ENCODE measurements at places on chromosomes 5 and 9.
A peak's percentile ranks its signal among the peaks of the same experiment; 100 is the strongest.

GRCh38 chr5:42090162-42090561 is 165.1 kb downstream of the FBXO4 start:
- no peak for DNase-seq

- no peak for DNase-seq
These were observed 482 bp downstream of the CD14 start for GRCh38 chr5:140632366-140633020.

- no peak for DNase-seq
These were observed 123.9 kb upstream of the ABCA1 start for GRCh38 chr9:105051897-105052296.

DNA sequence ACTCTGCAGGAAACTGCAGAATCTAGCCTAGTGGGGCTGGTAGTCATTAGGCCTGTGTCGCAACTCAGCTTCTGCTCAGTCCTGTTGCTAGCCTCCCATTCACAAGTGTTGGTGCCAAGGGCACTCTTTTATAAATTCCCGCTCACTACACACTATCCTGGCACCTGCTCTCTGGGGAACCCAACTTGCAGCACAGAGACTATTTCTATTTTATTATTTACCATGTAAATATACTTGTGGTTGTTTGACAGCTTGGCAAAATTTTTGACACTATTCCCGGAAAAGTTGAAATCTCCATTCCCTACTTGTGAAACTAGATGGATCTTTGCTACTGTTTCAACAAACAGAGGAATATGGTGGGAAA is 20.4 kb upstream of the SMC2 start:
- DNase-seq: no peak

- no peak for DNase-seq
These were observed 338.0 kb downstream of the ACTL7B start for GRCh38 chr9:108517651-108518365.

GRCh38 chr5:35141739-35142138 is 88.5 kb downstream of the PRLR start:
- no peak for DNase-seq

GRCh38 chr9:70222354-70222753 is 36.4 kb upstream of the SMC5 start:
- DNase-seq: no peak

- DNase-seq: no peak
These were observed 125.9 kb upstream of the SARDH start for GRCh38 chr9:133864011-133864410.

DNA sequence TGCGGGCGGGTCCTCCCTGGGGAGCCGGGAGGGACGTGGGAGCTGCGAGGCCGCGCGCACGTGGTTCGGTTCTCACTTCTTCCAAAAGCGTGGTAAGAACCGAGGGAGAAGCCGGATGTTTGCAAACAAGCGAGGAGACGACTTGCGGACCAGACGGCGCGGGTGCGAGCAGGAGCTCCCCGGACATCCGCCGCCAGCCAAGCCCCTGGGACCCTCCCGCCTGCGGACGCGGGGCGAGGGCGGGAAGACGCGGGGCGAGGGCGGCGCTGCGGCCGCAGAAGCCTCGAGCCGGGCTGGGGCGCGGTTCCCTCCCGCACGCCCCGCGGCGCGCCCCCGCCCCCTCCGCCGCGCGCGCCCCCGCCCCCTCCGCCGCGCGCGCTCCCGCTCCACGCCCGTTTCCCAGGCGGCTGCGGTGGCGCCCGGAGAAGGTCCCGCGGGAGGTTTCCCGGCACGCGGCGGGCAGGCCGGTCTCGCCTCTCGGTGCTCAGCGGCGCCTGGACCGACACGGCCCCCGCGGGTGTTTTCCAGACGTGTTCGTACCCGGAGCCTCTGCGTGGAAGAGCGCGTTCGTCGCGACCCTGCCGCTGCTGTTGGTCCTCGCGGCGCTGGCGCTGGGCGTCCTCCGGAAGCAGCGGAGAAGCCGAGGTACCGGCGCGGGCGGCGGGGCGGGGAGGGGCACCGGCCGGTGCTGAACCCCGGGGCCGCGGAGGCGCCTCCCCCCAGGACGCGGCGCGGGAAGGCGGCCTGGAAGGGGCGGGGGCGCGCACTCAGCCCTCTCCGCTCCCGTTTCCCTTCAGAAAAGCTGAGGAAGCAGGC is 12.8 kb downstream of the BTNL9 start:
- no peak for DNase-seq

DNA sequence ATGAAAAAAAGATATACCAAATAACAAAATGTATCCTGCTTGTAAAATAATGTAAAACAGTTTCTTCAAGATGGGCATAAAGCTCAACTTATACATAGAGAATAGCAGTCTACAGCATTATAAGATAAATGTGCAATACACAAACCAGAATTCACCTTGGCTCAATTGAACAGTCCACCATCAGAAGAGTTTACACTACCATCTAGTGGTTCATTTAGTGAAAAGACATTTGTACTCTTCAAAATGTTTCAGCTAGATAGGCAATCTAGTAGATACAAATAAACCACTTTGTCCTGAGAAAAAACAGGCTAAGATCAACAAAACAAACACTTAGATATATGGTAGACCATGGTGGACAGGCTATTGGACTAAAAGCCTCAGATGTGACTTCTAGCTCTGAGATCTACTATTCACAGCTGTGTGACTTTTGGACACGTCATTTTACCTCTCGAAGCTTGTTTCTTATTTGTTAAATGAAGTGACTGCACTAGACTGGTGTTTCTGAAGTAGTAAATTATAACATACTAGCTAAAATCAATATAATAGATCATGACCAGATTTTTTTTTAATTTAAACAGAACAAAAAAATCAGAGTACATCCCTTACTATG is 22.1 kb upstream of the TPD52L3 start:
- peak; percentile 10 for DNase-seq

DNA sequence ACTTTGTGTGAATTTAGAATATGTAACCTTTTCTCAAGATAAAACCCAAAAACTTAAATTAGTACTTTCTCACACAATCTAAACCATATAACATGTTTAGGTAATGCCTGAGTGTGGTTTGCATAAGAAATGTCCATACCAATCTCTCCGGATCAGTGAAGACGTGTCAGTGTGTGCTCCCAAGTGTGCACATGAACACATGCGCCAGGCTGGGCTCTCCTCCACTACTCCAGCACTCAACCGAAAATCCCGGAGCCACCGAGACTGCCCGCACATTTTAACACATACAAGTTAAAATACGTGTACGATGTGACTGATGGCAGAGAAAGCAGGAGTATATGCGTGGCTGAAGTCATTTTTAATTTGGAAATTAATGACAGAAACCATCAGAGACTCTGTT is 658.4 kb downstream of the EFNA5 start:
- DNase-seq: no peak

GRCh38 chr5:91556-92263 is at the start of gene PLEKHG4B:
TSS of gene PLEKHG4B (plus strand) at chr5:92168. CDS start at chr5:92232, 64 bp downstream.
- DNase-seq: no peak

- DNase-seq: peak; percentile 82
These were observed 221.3 kb upstream of the TAS2R1 start for GRCh38 chr5:9851458-9851857.

- no peak for DNase-seq
These were observed 4.8 kb downstream of the GM2A start for GRCh38 chr5:151257731-151258181.

GRCh38 chr5:108238936-108239887 is 142.7 kb downstream of the FBXL17 start:
- DNase-seq: no peak

DNA sequence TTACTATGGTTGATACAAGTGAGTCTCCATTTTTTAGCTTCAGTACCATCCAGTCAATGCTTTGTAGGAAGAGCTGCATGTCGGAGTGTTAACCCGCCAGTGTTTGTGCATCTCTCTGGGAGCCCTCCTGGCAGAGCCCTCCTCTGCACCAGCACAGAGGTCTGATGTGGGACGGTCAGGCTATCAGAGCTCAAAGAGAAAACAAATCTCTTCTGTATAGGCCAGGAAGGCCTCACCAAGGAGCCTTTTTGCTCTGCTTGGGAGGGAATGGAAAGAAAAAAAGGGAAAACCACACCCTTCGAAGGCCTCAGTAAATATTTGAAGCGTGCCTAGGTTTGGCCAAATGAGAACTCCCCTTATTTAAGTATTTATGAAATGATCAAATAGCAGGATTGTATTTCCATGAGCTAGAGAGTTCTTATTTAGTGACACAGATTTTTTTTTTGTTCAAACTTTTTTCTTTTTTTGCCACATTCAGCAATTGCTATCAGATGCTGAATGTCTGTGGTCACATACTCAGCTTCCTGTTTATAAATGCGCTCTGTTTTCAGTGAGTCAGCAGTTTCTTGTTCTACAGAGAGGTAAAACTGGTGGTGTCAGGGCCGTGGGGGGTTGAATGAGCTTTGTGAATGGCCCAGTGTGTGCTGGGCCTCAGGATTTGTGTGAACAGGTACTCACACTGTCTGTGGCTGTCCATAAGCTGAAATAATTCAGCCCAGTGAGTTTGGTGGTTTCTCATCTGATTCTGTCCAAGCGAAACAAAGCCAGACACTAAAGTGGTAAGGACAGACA is 226.6 kb downstream of the SNX18 start:
- DNase-seq: peak; percentile 97

DNA sequence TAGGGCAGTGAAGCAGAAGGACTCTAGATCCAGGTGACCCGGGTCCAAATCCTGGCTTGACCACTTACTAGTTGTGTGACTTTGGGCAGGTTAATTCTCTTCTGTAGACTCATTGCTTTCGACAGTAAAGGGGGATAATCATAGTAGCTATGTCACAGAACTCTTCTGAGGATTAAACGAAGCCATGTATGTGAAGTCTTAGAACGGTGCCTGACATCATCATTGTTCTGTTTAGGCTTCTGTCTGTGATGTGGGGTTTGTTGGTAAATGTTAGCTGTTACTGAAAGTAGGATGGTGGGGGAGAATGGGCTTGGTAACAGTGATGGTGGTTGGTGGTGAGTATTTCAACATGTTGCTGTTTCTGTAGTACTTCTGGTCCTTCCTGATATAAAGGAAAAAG is 73.7 kb downstream of the MAP1B start:
- no peak for DNase-seq

GRCh38 chr9:134243778-134244467 is 79.6 kb upstream of the RNU6ATAC start:
- DNase-seq: no peak

DNA sequence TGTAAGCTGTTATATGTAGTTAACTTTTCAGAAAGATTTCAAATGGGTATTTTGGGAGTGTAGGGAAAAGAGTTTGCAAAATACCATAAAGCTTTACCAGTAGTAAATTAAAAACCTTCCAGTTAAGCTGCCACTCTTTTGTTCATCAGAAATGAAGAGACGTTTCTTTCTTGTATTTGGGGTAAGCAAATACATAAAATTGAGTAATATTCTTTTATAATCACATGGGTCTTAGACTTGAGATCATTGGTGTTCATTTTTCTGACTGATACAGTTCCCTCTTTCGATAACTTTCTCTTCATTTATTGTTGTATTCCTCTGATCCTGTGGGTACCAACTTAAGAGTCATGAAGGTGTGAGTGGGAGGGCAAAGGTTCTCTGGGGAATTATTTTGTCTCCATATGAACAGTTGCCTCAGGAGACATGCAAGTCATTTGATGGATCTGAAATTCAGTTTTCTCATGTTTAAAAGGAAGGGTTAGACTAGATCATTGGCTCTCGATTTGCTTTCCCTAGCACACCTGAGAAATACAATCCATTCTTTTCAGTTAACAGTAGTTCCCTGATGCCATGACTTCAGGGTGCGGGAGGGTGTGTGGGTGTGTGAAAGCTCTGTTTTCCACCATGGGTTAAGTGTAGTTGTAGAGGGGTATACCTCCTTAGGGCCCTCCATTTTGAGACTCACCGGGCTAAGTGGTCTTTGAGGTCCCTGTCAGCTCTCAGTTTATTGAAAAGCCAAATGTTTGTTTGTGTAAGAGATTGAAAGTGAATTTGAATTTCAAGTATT is 47.7 kb downstream of the CNTRL start:
- DNase-seq: no peak

DNA sequence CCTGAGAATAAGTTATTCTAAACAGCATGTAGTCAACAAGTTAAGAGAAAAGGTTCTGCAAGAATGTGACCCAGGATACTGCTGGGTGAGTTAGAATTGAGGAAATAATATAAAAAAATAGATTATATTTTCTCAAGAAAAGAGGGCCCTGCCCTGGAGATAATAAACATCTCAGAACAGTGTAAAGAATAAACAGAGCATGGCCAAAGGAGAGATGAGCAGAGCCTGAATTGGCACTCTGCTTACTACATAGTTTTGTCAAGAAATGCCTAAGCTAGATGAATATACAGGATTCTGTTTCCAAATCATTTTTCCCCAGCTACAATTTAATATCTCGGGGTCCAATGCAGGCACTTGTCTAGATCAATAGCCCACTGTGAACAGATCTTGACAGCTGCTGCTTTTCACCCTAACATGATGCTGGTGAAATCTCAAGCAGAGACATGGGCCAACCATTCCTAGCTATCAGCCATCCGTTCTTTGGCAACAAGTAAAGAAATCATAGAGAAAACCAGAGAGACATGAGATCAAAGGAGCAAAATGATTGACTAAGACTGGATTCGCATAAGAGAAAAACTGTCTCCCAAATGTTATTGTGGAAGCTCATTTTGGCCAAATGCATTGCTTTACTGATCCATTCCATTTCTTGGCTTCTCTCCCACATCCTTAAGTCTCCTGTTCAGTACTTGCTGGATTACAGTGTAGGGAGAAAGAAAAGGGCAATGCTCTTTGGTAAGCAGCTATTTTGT is 173.2 kb downstream of the PRELID2 start:
- DNase-seq: peak; percentile 85

DNA sequence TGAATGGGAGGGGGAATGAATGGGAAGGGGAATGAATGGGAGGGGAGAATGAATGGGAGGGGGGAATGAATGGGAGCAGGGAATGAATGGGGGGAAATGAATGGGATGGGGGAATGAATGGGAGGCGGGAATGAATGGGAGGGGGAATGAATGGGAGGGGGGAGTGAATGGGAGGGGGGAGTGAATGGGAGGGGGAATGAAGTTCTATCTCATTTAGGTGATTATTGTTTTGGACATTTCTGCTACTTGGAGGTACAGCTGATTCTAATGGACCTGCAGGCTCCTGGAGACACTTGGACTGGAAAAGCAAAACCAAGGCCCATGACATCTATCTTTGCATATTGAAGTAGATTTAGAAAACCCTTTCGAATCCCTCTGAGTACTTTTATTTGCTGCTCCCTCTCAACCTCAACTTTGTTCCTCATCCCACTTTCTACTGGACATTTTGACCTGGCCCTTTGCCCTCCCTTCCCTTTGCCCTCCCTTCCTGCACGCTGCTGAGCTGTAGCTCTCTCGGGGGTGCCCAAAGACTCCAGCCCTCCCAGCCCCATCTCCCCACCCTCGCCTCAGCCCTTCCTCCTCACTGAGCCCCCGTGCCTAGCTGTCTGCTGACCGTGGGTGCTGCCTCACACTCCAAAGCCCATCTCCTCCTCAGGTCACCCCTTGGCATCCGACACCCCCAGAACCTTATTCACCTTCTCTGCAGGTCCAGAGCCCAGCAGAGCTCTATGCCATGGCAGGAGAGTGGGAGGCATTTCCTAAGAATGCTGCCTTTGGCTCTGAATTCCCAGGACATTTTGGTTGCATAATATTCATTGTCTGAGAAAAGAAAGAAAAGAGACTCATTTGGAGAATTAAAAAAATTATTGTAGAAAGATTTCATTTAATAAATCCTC is 19.9 kb upstream of the LPCAT1 start:
- DNase-seq: no peak

GRCh38 chr5:57858905-57859304 is 376.3 kb upstream of the ACTBL2 start:
- DNase-seq: no peak

- no peak for DNase-seq
These were observed 27.8 kb upstream of the PTPDC1 start for GRCh38 chr9:94056442-94056974.

- DNase-seq: no peak
These were observed 19.1 kb upstream of the TRIO start for GRCh38 chr5:14123974-14124482.

GRCh38 chr5:101611039-101611438 is 685.0 kb downstream of the SLCO4C1 start:
- DNase-seq: no peak

Measured in AG09319 (cell line).